GM23248 (cell line): ENCODE measurements at places on chromosomes 12 and 14. TPM values are rescaled to one million over a fixed set of nuclear protein-coding genes. Genes with fewer than 3 reads are reported as not detected.

- DNase-seq = no peak
These were observed 17.1 kb downstream of the CCDC85C start for GRCh38 chr14:99586761-99587459.

DNA sequence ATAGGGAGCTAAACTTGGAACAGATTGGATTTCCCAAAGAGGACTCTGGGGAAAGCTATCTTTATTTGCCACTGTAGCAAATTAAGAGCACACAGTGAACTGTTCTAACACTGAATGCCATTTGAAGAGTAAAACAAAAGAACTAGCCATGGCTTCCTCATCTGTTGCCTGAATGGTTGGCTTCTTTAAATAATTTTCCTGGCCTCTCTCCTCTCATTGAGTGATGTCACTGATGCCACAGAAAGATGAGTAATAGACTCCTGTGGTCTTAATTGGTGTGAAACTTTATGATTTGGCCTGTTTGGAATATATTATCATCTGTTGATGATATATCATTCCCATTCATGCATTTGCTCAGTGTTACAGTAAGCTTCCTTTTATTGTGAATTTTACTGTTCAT lies 42.5 kb downstream of the WDR20 start:
- peak; percentile 89 for DNase-seq

The ATXN3 gene
- 35.7 and 75.6 TPM in 2 replicates for total RNA-seq

DNA sequence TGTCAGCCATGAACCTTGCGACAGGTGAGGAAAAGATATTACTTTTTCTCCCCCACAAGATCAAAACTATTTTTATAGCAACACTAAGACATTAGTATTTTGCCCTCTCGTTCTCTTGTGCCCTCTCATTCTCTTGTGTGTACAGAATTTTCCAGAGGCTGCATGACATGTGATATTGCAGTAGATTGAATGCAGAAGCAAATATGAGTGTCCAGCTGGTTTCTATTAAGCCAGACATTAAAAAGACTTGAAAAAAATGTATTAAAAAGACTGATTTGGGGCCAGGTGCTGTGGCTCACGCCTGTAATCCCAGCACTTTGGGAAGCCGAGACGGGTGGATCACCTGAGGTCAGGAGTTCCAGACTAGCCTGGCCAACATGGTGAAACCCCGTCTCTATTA lies 63.7 kb upstream of the ZFP36L1 start:
- peak; percentile 27 for DNase-seq

GRCh38 chr12:95411466-95411865 lies 62.5 kb upstream of the METAP2 start:
- DNase-seq = no peak

- DNase-seq = no peak
These were observed 1077.0 kb downstream of the LRFN5 start for GRCh38 chr14:42683707-42684106.

The CATSPERB gene
- total RNA-seq = 0.11 TPM in 1 of 2 replicates, not detected in the other

- DNase-seq = peak; percentile 73
These were observed 441 bp downstream of the RAB5B start for GRCh38 chr12:55974308-55974730.

DNA sequence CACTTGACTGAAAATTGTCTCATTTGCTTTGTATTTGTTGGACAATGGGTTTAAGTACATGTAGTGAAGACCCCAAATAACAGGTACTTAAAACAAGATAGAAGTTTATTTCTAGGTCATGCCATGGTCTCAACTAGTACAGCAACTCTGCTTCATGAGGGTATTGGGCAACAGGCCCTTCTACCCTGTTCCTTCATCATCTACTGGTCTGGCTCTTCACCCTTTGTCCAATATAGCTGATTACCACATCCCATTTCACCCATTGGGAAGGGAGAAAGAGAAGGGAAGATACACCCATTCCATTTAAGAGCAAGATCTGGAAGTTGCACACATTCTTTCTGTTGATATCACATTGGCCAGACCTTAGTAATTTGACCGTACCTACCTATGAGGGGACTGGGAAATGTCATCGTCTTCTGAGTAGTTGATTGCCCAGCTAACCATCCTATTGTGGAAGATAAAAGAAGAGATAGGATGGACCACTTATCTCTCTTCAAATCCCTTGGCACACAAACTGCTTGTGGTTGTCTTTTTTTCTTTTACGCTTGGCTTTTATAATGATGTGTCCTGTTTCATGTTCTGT lies 104.6 kb downstream of the DIP2B start:
- DNase-seq = no peak

- DNase-seq = no peak
These were observed 101.4 kb downstream of the DUSP16 start for GRCh38 chr12:12460935-12461922.

GRCh38 chr12:71795901-71796300 lies 41.2 kb downstream of the RAB21 start:
- DNase-seq = no peak

GRCh38 chr14:105588236-105588860 lies 62.0 kb downstream of the TMEM121 start:
- DNase-seq = no peak

The IGFBP6 gene
- 1,132 and 1,614 TPM in 2 replicates for total RNA-seq

- DNase-seq = no peak
These were observed 10.2 kb downstream of the VASH1 start for GRCh38 chr14:76771437-76771980.

- DNase-seq = peak; percentile 99
These were observed 154.1 kb upstream of the FKBP4 start for GRCh38 chr12:2640709-2641108.

The SLC25A47 gene
- not detected in 2 replicates for total RNA-seq

The POLE2 gene
- 5.5 and 13.5 TPM in 2 replicates for total RNA-seq

DNA sequence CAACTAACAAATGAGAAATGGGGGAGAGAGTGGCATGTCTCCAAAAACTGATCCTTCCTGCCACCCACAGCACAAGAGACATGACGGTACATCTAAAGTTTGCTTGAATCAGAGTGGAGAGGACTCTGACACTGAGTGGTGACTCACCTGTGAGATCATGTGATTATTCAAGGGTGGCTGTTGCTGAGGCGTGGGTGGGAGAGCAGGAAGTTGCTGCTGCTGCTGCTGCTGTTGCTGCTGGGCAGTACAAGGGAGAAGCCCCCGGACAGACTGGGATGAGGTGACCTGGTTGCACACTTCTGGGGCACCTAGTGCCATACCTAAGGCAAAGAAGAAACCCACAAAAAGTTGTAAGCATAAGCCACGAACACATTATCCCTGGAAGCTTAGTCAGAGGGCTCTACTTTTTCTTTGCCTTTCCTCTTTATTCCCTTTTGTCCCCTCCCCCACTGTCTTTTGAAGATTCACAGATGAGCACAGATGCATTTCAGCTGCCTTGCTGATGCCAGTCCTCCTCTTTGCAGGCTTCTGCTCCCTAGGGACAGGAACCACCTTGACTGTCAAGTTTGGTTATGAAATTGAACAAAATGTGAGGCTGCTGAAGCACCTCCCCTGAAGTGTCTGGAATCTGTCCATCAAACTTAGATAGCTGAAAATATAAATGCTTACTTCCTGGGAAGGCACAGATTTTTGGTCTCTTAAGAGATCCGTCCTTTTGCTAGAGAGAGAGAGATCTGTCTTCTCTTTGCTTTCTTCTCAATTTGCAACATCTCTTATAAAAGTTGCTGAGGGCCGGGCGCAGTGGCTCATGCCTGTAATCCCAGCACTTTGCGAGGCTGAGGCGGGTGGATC lies 29.4 kb upstream of the STAC3 start:
- DNase-seq = peak; percentile 96

DNA sequence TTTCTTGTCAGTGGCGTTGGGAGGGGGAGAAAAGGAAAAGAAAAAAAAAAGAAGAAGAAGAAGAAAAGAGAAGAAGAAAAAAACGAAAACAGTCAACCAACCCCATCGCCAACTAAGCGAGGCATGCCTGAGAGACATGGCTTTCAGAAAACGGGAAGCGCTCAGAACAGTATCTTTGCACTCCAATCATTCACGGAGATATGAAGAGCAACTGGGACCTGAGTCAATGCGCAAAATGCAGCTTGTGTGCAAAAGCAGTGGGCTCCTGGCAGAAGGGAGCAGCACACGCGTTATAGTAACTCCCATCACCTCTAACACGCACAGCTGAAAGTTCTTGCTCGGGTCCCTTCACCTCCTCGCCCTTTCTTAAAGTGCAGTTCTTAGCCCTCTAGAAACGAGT lies 1.9 kb downstream of the ASCL1 start:
- no peak for DNase-seq

GRCh38 chr12:108214486-108214885 lies 85.4 kb downstream of the WSCD2 start:
- peak; percentile 58 for DNase-seq
